ENCODE measurements at places on chromosomes 4 and X.

DNA sequence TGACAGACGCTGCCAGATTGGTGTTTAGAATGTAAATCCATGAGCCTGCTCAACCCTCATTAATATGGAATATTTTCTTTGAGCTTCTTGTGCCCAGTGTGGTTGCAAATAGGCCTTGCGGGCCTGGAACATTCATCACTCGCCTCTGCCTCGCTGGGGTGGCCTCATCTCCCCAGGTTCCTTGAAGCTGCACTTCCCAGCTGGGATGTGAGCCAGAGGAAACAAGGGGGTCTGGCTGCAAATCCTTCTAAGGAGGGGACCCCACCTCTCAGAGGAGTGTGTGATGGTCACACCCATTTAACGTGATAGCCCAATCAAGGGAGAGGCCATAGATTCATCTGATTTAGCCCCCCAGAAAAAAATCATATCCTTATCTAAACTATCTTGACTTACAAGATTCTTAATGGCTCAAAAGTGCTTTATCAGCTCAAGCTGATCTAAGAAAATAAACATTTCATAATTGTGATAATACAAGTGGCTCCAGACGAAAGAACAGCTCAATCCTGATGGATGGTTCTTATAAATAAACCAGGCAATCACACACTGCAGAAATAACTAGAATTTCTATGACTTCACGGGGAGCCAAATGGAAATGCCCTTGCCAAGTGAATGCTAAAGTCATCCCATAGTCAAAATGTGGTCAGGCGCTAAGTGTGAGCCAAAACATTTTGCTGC is 189.9 kb downstream of the PTTG2 start:
- DNase-seq: no peak

DNA sequence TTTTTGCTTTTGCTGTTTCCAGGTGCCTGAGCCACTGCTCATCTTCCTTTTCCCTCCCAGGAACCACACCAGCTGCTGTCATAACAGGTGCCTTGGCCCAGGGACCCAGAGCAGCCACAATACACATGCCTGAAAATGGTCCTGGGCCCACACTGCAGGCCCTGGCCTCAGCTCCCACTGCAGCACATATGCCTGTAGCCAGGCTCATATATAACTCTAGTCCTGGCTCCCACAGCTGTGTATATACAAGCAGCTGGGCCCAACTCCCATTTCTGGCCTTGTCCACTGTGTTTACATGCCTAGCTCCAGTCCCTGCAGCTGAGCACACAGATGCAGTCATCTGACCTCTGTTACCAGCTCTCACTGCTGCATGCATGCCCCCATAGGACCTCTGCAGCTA is 930.5 kb downstream of the ADGRL3 start:
- no peak for DNase-seq

DNA sequence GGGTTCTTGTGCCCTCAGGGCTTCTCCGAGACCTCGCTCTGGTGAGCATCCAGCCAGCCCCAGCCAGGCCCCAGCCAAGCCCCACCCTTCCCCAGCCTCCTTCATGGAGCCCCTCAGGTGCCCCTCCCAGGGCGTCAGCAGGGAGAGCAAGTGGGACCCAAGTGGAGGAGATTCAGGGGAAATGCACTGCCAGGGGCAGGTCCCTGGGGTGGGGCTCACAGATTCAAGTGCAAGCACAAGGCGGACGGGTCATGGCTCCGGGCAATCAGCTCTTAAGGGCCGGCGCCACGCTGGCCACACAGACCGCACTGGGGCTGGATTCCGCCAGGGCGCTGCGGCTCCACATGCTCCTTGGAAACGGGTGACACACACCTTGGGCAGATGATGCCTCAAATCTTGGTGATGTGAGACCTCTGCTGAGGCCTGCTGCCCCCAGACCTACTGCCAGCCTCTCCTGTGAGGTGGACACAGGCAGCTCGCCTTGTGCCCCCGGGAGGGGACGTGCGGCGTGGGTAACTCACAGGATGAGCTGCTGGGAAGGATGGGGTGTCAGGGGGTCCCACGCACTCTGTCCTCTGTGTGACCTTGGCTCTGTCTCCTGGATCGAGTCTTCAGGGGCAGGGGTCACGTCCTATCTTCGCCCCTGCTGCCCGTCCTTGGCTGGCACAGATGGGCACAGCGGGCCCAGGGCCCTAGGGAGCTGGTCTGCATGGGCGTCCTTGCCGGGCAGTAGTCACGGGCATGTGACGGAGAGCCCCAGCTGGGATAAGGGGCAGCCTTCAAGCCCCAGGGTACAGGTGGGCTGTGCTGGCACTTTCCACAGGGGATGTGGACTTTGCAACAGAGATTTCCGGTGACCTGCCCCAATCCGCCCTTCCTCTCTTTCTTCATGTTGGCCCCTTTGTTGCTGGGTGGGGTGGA is 17.1 kb downstream of the NAT8L start:
- no peak for DNase-seq

DNA sequence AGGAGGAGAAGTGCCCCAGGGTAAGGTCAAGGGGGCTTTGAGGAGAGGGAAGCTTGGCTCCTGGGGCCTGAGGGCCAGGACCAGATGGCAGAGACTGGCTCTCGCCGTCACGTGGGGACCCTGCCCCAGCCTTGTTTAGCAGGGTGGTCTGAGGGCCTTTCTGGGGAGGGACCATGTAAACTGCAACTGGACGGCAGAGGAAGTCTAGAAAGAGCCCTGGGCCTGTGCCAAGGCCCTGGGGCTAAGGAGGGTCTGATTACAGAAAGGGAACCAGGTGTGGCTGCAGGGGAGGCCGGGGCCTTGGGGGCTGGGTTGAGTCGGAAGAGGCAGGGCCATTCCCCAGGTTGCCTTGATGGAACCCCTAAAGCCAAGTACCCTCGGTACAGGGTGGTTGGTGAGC is 1.8 kb upstream of the HGFAC start:
- no peak for DNase-seq

- DNase-seq: peak; percentile 18
Observed at GRCh38 chrX:72105436-72105835, 26.3 kb downstream of the RTL5 start.

GRCh38 chrX:130746709-130747342 is 156.2 kb downstream of the ENOX2 start:
- DNase-seq: no peak

GRCh38 chr4:80265571-80266252 is 752 bp upstream of the FGF5 start:
- DNase-seq: no peak

GRCh38 chr4:110381784-110382183 is 94.2 kb upstream of the ENPEP start:
- no peak for DNase-seq

DNA sequence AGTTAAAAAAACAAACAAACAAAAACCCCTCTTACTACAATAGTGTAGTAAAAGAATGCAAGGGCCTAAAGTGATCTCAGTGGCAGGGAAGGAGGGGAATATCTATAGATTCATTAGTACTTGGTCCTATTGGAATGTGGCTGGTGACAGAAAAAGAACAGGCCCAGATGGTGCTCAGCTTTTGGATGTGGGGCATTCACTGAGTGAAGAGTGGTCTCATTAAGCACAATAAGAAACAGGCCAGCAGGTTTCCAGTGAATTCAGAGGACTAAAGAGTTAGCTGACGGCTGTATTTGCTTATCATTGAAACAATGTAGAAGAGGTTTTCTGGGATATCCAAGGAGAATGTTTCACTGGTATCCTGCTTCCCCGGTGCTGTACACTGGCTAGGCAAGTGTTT is 243.8 kb upstream of the HHIP start:
- no peak for DNase-seq

DNA sequence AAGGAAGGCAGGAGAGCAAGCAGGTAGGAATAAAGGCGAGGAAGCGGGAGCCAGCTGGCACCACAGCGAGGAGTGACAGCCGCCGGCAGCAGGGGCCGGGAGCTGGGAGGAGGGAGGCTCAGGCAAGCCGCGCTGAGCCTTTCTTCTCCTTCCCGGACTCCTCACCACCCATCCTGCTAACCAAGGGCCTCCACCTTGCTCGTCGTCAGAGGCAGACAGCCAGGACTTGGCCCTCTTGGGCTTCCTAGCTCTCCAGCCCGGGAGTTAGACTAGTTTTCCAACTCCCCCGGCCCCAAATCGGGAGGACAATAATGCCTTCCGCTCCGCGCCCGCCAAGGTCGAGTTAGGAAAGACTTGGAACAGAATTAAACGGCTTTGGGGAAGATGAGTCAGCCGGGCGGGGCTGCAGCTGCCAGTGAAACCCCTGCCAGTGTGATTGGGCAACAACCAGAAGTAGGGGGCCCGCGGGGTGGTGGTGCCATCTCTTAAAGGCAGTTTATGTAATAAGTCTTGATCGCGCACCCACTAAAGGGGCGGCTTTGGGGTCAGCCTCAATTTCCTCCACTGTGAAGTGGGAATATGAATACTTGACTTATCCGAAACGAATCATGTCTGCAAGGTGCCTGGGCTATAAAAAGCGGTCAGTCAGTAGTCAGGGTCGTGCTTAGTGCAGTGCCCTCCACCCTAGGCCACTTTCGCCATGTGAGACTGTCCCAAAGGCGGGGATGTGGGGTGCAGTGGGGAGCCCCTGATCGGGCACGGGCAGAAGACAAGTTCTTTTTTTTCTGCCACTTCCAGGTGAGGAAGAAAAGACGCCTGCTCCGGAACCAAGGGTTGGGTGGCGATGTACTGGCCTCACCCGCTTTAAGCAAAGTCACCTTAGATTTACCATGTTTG is 6.7 kb upstream of the HSD17B10 start:
- DNase-seq: no peak

GRCh38 chr4:152090543-152090942 is 329.7 kb upstream of the GATB start:
- peak; percentile 14 for DNase-seq

DNA sequence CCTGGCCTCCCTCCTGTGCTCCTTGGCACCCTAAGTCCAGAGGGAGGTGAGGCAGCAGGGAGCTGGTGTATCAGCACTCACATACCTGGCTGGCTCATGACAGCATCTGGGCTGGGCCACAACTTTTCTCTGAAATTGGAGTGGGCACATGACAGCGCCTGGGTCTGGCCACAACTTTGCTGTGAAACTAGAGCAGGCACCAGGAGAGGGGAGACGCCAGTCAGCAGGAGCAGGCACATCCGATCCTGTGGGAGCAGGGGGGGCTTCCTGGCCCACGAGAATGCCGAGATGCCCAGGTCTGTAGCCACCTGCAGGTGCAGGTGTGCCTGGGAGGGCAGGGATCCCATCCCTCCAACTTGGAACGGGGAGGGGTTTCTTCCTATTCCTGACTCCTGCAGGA is 69.7 kb upstream of the PPP3CA start:
- DNase-seq: no peak

DNA sequence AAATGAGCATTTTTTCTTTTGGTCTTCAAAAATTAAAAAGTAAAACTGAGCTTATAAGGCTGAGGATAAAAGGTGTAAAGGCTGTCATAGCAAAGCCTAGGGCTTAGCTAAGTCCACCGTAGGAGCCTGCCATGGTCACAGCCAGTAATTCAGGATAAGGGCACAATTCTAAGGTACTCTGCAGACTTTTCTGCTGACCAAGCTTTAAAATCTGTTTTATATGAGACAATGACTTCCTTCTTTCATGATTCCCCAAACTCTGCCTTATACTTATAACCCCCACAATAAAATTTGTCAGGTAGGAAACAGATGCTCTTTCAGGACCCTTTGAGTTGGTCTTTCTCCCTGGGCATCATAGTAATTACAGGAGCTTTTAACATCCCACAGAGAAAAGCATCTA is 138.5 kb downstream of the COL4A6 start:
- no peak for DNase-seq

DNA sequence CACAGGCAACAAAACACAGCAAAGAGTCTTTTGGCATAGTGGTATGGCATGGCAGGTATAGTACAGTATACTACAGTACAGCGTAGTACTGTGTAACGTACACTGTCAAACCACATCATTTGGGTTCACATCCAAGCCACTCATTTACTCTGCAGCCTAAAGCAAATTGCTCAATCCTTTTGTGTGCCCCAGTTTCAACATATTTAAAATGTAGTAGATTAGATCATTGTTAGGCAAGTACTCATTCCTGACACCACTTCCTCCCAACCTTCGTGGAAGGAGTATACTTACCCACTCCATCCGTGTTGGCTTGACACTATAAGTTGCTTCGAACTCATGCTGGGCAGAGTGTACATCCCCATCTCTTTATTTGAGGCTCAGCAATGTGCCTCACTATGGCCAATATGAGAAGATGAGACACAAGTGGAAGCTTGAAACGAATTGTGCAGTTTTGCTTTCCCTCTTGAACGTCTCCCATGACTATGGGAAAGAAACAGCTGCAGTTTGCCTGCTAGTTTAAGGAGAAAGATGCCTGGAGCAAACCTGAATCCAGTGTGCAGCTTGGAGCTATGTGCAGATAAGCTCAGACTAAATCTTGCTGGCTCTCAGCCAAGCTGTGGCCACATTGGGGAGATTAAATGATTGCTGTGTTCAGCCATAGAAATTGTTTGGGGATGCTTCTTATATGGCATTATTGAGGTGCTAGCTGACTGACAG is 85.7 kb upstream of the TBL1X start:
- DNase-seq: no peak

DNA sequence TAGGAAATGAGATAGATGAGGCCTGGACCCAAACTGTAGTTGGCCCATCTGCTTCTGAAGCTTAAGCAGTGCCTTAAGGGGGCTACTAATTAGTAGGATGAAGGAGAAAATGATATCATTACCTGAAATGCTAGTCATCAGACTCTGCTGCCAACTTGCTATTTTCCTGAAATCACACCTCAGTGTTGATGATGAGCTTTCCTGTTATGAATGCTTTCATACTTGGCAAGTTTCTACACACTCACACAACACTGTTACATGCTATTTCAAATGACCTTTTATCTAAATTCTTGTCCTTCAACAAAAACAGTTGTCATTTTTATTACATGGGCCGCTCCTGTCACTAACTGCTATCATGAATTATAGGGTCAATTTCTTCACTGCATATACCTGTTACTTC is 416.0 kb downstream of the PRDM5 start:
- DNase-seq: no peak

- no peak for DNase-seq
Observed at GRCh38 chr4:171650543-171650942, 162.7 kb upstream of the GALNTL6 start.

DNA sequence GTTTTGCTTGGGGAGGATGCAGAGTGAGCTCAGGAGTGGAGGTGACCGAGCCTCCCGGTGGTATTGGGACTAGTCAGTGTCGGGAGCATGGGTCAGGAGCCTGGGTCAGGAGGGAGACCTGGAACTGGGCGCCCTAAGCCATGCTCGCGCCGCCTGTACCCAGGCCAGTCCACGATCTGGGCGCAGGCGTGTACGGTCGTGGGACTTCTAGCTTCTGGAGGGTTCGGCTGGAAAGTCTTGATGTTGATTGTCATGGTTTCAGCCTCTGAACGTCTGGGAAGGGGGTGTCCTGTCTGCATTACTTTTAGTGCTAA is 244 bp downstream of the EIF2S3 start:
- no peak for DNase-seq

DNA sequence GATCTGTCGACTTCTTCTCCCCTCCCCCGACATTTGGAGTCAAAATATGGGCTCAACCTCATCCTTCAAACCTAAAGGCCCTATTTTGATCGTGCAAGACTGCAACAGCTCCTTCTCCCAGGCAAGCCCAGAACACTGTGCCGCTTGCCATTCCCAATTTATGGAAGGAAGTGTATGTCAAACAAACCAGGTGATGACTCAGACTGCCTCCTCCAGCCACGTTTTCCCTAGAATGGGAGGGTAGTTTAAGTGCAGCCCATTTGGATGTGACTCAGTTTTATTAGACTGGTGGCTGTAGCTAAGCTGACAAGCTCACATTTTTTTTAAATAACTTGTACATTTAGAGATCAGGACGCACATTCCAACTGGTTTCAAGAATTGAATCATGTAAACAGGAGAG is 570.4 kb upstream of the DIPK2B start:
- no peak for DNase-seq

- DNase-seq: peak; percentile 14
Observed at GRCh38 chrX:9942086-9942485, 25.1 kb upstream of the CLDN34 start.
